Epithelial cell of alveolus of lung (primary cell): ENCODE measurements at places on chromosomes 11 and 22. TPM values are rescaled to one million over a fixed set of nuclear protein-coding genes. Genes with fewer than 3 reads are reported as not detected.

The OR8D4 gene
- total RNA-seq: not detected in 2 replicates

The HEPHL1 gene
- total RNA-seq: not detected in 2 replicates

The FAM83F gene
- total RNA-seq: 1.9 TPM in 1 of 2 replicates, not detected in the other

The TMA7B gene
- total RNA-seq: not detected in 2 replicates

The APOA5 gene
- total RNA-seq: not detected in 2 replicates

The LARGE2 gene
- total RNA-seq: 0.24 and 0.52 TPM in 2 replicates
